ENCODE measurements at places on chromosomes 5 and 9. TPM values are rescaled to one million over a fixed set of nuclear protein-coding genes. Genes with fewer than 3 reads are reported as not detected.

- no peaks in the 10 kb centered on the region for H3K36me3 ChIP-seq
- H3K27me3 ChIP-seq = no peaks in the 10 kb centered on the region
- H3K4me3 ChIP-seq = no peak overlapping the region
- no peaks in the 10 kb centered on the region for H3K4me1 ChIP-seq
Observed at GRCh38 chr9:86733929-86734328, 213.4 kb downstream of the GAS1 start.

Gene OGN
- 0.86 TPM for total RNA-seq

GRCh38 chr9:21758540-21758939, 43.9 kb upstream of the MTAP start:
- H3K4me1 ChIP-seq = no peaks in the 10 kb centered on the region
- H3K27ac ChIP-seq = no peak overlapping the region
- peaks cover 10% of the 10 kb centered on the region for H3K27me3 ChIP-seq
- no peak for DNase-seq
- no peak overlapping the region for H3K4me3 ChIP-seq
- no peaks in the 10 kb centered on the region for H3K36me3 ChIP-seq

- no peak overlapping the region for H3K4me3 ChIP-seq
- no peaks in the 10 kb centered on the region for H3K36me3 ChIP-seq
- DNase-seq = no peak
- peaks cover 43% of the 10 kb centered on the region for H3K27me3 ChIP-seq
Observed at GRCh38 chr5:54882101-54882500, 103.3 kb downstream of the ESM1 start.

Data from CD4-positive, CD25-positive, alpha-beta regulatory T cell (primary cell).